ENCODE measurements at places on chromosomes 7 and 10.

DNA sequence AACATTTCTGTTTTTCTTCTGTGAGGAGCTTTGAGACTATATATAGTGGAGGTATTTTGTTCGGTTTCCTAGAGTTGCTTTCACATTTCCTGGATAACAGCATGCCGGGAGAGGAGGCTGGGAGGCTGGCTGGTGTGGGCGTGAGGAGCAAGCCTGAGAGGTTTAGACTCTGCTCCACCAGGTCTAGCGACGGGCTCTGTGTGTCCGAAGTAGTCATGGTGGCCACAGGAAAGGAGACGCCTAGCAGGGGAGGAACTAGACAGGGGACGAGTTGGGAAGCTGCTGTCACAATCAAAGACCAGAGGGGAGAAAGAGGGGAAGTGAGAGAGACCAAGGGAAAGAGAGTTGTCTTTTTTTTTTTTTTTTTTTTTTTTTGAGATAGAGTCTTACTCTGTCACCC lies 19.6 kb downstream of the PTPRE start:
- no peak for DNase-seq

DNA sequence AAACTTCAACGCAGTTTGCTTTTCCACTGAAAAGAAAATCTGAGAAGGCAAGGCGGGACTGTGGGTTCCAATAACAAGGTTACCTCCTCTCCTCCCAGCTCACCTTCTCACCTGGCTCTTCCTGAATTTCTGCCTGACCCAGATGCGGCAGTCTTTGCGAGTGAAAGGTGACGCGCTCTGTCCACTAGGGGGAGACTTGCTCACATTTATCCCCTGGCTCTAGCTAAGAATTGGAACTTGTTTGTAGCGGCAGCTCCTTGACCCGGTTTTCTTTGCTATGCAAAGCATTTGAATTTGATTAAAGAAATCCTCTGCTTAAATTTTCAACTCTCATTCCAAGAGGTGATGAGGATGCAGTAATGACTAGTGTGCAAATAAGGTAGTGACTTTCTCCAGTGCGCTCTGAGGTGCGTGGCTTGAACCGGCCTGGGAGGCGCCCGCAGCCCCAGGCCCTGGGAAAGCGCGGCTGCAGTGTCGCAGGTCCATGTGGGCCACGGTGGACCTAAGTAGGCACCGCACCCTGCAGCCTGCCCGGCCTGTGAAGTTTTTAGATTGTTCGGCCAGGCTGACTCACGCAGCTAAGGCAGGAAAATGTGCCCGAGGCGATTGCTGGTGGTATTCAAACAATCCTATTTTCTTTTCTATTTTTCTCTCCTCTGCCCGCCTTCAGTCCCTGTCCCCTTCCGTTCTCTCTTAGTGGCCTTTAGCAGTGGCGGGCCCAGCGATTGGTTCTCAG lies 336.9 kb upstream of the NPSR1 start:
- no peak for DNase-seq

GRCh38 chr7:2033586-2034135 lies 199.1 kb downstream of the MAD1L1 start:
- DNase-seq, result no peak

GRCh38 chr10:101941871-101942270 lies 98.3 kb upstream of the KCNIP2 start:
- DNase-seq, result no peak

DNA sequence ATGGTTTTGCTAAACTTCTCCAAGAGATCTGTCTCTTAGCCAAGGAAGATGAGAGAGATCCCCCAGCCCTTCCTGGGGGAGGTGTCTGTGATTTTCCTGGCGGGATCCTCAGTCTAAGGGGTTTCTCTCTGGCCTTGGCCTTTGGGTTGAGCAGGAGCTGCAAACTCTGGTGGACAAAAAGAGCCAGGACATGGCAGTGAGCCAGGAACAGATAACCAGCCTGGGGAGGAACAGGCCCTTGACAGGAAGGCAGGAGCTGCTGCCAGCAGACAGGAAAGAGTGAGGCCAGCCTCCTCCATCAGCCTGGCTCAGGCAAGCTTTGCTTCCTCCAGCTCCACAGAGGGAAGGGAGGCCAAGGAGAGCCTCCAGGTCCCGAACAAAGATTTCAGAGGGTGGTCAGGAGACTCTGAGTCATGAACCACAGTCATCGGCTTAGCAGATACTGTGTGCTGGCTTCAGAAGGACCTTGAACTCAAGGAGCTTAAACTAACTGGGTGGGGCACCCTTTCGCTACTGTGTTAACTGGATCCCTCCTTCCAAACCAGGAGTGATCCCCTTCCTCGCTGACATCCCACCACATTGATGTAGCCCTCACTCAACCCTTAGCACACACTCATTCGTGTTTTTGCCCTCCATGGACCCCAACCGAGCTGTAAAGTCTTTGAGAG lies 34.7 kb downstream of the DDIT4 start:
- DNase-seq, result no peak

- DNase-seq, result no peak
Observed at GRCh38 chr7:130430841-130431666, 9.8 kb downstream of the CEP41 start.

DNA sequence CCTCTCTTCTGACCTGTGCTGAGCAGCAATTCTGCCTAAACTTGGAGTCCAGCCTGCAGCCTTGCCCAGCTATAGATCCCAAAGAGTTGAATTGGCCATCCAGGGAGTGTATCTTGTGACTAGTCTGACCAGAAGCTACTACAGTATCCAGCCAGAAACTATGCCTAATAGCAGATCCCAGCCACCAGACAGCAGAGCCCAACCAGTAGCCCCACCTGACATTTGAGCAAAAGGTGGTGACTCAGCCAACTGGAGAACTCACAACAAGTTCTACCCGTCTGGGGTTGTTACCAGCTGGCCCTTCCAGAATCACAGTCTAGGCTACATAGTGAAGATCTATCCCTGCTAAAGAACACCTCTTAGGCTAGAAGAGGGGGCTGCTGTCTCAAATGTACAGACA lies 315.0 kb downstream of the CRPPA start:
- no peak for DNase-seq

DNA sequence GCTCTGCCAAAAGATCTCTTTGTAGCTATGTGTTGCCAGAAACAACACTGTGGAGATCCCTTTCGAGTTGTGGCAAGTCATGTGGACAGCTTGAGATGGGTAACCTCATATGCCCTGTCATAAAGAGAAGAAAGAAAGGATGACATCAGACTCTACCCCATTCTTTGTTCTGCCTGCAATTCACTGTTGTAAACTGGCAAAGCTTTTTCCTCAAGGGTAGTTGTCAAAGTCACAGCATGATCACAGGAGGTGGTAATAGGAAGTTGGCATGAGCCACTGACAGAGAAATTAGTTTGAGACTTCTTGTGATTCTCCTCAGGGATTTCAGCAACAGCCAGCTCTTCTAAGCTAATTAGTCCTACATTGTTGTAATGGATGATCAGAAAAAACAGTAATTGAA lies 19.4 kb upstream of the MINDY3 start:
- no peak for DNase-seq
